ENCODE measurements at places on chromosomes 5 and 9.

GRCh38 chr9:97438257-97438656 is 26.4 kb downstream of the TDRD7 start:
- no peak for DNase-seq

- peak; percentile 20 for DNase-seq
Observed at GRCh38 chr5:36744773-36745589, 131.6 kb upstream of the NIPBL start.

DNA sequence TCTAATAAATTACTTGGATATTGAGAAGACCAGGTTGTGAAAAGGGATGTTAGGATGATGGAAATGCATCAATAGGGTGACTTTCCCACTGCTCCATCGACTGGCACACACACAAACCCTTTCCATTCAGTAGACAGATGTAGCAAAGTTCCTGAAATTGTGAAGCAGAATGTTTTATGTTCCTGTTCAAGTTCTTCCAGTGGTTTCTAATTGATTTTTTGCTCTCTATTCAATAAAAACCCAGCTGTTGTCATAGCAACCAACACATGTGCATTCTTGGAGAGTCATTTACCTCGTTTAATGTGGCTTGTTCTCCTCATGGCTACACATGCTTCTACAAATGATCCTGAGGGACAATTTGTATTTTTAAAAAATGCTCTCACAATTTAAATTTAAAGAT is 244.6 kb downstream of the RAB3C start:
- no peak for DNase-seq

DNA sequence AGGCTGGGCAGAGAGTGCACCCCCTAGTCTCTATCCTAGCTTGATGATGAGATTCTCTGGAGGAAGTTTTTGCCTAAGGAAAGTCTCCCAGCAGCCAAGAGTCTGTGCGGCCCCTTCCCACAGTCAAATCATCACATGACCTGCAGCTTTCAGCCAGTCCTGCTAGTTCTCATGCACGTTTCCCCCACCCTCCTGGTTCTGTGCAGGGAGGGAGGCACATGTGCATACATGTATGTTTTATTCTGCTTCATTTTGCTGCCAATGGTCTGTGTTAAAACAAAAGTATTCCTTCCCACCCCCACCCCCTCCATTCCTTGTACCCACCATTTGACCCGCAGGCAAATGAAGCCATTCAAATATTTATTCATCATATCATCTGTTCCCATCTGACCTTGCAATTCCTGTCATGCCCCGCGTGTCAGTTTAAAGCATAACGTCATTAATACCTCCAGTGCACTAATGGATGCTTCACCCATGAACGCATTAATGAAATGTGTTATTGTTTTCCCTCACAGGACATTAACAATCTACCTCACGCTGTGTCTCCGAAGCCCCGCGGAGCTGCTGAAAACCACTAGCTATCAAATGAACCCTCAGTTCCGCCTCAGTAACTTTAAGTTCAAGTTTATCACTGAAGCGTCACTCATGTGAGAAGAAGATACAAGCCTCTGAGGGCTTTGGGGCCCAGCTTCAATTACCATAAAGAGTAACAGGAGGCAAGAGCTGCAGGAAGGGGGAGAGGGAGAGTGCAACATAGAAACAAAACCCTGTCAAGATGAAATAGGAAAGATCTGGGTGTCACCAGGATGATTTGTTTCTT is 139.6 kb downstream of the RASEF start:
- no peak for DNase-seq

DNA sequence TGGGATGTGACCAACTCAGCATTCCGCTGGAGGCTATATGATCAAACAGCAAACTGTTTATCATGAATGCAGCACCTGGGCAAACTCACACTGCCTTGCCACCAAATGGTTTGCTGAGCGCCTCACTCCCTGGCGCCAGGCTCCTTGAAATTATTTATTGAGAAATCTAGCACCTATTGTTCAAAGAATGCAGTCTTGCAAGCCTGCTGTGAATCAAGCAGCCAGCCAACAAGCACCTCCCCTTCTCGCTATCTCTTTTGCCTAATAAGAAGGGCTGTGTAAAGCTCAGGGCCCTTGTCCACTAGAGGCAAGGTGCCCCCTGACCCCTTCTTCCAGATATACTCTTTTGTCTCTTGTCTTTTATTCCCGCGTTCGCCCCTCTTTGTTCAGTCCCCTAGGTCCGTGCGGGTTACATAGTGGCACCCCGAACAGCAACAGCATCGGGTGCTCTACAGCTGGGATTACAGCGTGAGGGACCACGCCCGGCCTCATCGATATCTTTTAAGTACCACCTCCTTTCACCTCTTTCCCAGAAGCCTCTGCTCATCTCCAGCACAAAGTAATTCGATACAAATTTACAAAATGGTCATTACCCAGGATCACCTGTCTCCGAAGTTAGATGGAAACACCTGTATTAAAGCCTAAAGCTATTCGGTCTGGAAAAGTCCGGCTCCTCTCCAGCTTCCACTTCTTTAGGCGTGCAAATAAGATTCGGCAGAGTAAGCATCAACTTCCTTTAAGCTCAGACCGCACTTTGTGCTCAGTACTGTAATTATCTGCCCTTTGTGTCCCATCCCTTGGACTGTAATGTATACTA is 896 bp downstream of the RIGI start:
- peak; percentile 12 for DNase-seq

- DNase-seq, result no peak
Observed at GRCh38 chr9:91693226-91693625, 256.8 kb downstream of the ROR2 start.

DNA sequence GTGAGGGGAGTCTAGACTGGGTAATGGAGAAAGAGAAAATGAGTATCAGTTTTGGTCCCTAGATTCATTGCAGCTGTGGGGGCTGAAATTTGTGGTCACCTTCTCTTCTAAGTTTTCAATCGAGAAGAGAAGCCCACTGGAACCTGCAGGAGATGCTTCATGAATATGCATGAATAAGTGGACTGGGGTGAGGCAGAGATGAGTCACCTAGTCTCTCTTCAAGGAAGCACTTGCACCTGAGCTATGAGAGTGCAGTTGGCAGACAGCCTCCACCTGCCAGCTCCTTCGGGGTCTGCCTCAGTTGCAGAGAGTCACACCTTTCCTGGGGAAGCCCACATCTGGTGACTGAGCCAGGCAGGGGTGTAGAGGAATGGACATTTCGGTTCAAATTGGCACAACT is 69.1 kb downstream of the ZNF366 start:
- no peak for DNase-seq

GRCh38 chr9:114522286-114522685 is 17.0 kb upstream of the WHRN start:
- no peak for DNase-seq

- no peak for DNase-seq
Observed at GRCh38 chr5:135114759-135115158, 80.7 kb upstream of the PITX1 start.

GRCh38 chr5:158172005-158172404 is 313.1 kb upstream of the CLINT1 start:
- no peak for DNase-seq

DNA sequence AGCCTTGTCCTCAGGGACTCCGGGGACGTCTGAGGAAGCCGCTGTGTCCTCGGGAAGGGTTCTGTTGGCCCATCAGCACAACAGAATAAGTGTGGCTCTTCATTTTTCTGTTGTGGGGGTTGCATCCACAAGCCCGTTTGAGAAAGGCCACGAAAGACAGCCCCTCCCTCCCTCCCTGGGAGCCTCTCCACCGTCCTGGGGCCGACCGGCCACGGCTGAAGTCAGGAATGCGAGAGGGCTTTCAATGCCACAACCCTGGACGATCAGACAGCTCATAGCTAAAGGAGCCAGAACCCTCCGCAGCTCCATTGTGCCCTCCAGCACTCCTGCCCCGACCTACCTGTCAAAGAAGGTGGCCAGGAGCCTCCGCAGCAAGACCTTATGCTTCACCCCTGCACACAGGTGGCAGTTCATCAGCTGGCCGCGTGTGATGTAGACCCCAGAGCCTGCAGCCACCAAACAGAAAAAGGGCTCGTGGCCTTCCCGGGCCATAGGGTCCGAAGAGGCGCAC is 52.4 kb upstream of the UBAC1 start:
- no peak for DNase-seq

DNA sequence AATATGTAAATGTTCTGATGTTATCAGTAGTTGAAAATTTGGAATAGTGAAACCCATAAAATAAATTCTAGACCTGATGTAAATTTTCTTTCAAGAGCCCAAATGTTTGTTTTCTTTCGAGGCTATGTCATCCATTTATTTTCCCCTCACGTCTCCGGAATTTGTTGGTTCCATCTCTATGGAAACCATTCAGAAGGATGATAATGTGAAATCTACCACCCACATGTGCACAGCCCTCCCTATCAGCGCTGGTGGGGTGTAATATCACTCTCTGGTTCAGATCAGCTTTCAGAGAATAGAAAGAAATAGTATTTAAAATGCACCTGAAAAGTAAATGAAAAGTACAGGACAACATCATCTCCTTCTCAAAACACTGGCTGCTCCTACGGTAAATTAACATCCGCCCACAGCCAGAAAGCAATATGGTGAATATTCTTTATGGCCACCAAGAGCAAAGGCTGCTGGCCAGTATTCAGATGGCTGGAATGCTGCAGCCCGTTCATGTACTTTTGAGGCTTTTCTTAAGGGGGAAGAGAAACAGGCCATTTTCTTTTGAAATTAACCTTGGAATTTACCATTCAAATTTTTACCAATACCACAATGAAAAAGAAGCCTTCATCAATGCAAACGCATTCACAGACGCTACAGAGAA is 28.5 kb downstream of the GLDC start:
- no peak for DNase-seq

- no peak for DNase-seq
Observed at GRCh38 chr5:112880219-112880964, 19.3 kb downstream of the SRP19 start.

DNA sequence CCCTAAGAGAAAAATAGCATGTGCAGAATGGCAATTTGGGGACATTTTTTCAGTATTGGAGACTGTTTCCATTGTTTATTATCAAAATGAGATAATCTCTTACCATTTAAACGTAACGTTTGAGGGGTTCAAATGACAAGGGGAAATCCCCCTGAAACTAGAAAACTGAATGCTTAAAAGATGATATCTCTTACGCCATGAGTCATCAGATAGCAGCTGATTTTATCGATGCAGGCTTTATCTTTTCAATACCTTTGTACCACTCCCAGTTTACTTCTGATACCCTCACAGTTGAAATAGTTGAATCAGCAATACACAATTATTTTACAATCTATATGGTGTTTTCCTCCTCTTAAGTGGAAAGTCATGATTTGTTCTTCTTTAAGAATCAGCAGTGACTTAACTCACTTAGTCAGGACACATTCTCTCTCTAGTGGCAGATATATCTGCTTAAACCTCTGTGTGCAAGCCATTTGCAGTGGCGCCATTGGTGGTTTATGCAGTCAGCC is 29.2 kb downstream of the OSMR start:
- DNase-seq, result no peak

DNA sequence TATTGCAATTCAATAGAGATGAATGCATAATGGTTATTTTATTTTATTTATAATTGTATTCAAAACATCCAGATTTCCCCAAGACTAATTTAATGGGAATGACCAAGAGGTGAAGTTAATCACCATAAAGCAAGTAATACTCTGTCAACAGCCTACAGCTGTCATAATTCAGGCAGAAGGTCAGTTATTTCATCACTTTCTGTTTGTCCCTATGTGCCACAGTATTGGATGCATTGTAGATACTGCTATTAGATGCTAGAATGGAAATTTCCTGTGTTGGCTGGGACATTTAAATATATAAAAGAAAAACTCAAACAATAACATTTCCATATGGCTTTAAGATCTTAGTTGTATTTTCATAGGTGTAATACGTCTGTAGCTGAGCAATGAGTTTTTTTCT is 56.7 kb upstream of the MINAR2 start:
- DNase-seq, result no peak

GRCh38 chr5:17443333-17444130 is 54.5 kb upstream of the TAF11L2 start:
- DNase-seq, result no peak

- DNase-seq, result no peak
Observed at GRCh38 chr9:124265551-124265950, 7.8 kb downstream of the NEK6 start.

DNA sequence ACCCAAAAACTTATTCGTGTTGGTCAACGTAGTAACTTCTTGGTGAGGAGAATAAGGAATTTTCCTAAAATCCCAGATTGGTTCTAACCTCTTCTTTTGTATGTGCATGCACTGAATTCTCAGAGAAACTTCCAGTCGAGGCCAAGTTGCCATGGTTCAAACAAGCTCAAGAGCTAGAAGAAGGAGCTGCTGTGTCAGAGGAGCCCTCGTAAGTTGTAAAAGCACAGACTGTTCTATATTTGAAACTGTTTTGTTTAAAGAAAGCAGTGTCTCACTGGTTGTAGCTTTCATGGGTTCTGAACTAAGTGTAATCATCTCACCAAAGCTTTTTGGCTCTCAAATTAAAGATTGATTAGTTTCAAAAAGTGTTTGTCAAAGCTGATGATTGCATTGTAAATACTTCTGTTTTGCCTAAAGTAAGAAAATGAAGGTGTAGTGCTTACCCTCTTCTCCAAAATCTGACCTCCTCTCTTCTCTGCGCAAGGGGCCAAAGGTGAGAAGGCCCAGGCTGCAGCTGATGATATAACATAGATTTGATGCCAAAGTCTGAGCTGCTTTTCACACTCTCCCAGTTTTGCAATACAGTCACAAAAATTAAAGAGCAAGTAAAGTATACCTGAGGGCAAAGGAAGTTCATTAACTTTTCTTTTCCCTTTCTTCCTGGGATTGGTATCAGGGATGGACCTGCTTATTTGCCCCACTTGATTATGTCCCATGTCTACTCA is 210.8 kb downstream of the ADAMTSL1 start:
- no peak for DNase-seq
